ENCODE measurements at places on chromosomes 7 and 10.
A peak's percentile ranks its signal among the peaks of the same experiment; 100 is the strongest.

DNA sequence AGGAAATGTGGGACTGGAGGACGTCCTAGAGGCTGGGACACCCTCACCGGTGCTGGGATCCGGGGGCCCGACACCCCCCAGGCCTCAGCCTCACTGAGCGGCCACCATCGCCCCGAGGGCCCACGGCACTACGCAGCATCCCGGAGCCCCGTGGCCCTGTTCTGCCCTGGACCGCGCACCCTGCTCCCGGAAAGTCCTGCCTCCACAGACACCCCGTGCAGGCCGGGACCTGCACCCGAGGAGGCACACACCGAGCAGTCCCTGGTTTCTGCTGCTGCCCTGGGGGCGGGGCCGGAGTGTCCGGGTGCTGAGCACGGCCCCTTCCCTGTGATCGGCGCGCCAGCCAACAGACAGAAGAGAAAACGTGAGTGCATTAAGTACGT is 18.1 kb upstream of the KNDC1 start:
- DNase-seq, result no peak

- no peak for DNase-seq
These were observed 58.1 kb upstream of the AQP1 start for GRCh38 chr7:30853576-30853975.

DNA sequence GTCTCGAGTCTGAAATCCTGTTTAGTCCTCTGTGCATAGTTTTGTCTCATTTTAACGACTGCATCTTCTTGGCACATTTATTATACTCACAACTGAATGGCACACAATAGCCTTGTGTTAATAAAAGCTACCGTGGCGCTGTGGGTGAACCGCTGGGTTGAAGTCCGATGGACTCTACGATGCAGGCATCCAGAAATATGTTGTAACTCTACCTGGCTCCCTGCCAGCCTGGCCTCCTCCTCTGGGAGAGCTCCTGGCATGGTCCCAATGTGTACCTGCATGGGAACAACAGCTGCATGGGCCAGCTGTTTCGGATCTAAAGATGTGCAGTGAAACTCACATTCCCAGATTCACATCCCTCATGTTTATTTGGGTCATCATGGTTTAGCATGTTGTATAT is 3.7 kb upstream of the DPYSL4 start:
- DNase-seq, result peak; percentile 62

GRCh38 chr10:130222381-130222780 is 86.2 kb downstream of the GLRX3 start:
- DNase-seq, result no peak

DNA sequence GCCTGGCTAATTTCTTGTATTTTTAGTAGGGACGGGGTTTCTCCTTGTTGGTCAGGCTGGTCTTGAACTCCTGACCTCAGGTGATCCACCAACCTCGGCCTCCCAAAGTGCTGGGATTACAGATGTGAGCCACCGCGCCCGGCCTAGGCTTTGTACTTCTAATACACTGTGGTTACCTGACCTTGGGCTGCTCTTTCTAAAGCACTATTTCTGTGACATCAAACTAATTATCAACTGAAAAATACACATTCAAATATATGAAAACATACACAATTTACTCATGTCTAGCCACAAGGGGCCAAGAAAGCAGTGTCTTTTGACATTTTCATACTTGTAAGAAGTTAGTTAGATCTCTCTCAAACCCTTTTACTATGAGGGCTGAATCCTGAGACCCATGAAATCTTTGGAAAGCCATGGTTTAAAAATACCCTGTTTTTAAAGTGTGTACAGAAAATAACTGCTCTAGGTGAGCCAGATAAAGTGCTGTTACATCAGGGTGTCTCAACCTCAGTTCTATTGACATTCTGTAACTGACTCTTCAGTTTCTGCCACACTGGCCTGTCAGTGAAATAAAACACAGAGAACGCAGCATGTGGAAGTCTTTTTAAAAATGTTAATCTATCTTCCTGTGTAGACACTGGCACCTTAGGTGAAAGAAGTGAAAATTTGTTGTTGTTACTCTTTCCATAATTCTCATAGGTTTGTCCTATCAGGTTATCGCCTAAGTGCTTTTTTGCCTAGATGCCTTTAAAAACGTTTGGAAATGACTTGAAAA is 58.8 kb downstream of the CREM start:
- DNase-seq, result no peak

DNA sequence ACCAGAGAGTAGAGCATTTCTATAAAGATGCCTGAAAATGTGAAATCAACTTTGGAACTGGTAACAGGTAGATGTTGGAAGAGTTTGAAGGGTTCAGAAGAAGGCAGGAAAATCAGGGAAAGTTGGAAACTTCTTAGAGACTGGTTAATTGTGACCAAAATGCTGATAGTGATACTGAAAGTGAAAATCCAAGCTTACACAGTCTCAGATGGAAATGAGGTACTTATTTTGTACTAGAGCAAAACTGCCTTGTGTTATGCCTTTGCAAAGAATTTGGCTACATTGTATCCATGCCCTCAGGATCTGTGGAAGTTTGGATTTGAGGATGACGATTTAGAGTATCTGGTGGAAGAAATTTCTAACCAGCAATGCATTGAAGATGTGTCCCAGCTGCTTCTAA is 430.6 kb upstream of the KCND2 start:
- no peak for DNase-seq
